Left ventricle myocardium inferior (tissue), 1 donor: ENCODE measurements at places on chromosomes 6 and 20. TPM values are rescaled to one million over a fixed set of nuclear protein-coding genes. Genes with fewer than 3 reads are reported as not detected.

DNA sequence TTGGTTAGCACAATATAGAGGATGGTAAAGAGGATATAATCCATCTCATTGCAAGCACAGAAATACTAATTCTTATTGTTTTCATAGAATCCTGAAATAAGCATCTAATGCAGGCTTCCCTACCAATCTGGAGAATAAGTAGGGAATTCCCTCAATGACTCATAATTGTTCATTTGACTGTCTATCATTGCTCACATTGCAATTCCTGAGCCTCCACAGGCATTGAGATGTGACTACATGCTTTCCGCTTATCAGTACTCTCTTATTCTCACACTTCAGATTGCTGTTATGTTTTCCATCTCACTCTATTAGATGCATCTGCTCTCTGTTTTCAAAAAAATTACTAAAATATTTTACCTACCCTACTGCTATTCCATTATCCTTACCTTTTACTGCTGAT lies 216.2 kb upstream of the PRSS16 start:
- H3K4me1 ChIP-seq: no peaks in the 10 kb centered on the region
- no peak overlapping the region for H3K27ac ChIP-seq
- DNase-seq: no peak
- H3K27me3 ChIP-seq: peaks cover 48% of the 10 kb centered on the region
- H3K4me3 ChIP-seq: no peak overlapping the region
- H3K36me3 ChIP-seq: no peaks in the 10 kb centered on the region

DNA sequence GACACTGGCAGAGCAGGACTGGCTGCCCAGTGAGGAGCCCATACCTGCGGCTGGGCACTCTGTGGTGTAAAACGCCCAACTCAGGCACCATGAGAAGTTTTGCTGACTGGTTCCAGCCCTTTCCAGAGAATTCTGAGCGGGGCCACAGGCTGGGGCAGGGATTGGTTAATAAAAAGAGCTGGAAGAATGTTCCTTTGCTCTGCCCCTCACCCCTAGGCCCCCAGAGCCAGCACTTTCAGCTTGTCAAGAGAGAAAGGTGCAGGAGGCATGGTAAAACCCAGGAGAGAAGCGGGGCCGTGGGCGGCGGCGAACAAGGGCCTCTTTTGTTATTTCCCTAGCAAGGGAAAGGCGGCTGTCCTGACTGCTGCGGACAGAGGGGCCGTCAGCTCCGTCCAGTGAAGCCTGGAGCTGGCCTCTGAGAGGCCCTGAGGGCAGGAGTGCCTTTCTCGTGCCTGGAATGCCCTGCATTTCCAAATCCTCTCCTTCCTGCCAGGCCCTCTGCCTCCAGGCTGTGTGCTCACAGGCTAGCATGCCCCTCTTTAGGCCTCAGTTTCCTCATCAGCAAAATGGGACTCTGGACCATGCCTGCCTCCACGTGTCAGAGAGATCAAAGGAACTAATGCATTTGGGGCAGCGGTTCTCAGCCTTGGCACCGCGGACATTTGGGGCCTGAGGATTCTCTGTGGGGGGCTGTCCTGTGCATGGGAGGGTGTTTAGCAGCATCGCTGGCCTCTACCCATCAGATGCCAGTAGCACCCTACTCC lies 12.9 kb downstream of the SLC13A3 start:
- DNase-seq: no peak
- H3K27me3 ChIP-seq: peaks cover 58% of the 10 kb centered on the region
- no peak overlapping the region for H3K27ac ChIP-seq
- H3K36me3 ChIP-seq: no peaks in the 10 kb centered on the region

DNA sequence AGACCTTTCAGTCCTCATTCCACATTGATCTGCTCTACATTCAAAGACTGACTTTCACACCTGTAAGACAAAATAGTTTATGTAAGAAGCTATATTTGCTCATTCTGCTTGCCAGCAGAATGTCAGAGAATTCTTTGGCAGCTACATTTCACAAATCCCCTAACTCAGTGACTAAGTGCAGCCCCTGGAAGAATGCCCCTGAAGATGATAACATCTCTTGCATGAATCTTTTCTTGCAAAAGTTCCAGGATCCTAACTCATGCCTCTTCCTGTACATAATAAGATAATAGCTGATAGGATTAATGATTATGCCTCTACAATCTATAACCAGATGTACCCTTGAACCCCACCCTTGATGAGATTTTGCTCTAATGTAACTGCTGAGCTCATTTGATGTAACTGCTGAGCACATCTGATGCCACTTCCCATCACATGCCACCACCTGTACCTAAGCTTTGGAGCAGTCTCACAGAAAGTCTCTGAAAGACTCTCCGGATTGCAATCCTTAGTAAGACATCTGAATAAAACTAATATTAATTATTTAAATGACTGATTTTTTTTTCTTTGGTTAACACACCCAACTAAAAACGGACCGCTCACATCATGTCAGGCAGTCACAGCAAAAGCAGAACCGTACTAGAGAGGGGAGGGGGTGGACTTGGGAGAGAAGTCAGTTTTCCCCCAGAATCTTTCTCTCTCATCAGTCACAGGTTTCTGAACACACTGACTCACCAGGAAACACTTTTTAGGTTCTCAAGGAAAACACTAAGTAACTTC lies 684 bp upstream of the DNAH8 start:
- DNase-seq: no peak
- peak overlapping the region; percentile 59 for H3K4me3 ChIP-seq
- no peak overlapping the region for H3K27ac ChIP-seq
- peaks cover 8% of the 10 kb centered on the region for H3K4me1 ChIP-seq
- H3K27me3 ChIP-seq: peaks cover 80% of the 10 kb centered on the region

DNA sequence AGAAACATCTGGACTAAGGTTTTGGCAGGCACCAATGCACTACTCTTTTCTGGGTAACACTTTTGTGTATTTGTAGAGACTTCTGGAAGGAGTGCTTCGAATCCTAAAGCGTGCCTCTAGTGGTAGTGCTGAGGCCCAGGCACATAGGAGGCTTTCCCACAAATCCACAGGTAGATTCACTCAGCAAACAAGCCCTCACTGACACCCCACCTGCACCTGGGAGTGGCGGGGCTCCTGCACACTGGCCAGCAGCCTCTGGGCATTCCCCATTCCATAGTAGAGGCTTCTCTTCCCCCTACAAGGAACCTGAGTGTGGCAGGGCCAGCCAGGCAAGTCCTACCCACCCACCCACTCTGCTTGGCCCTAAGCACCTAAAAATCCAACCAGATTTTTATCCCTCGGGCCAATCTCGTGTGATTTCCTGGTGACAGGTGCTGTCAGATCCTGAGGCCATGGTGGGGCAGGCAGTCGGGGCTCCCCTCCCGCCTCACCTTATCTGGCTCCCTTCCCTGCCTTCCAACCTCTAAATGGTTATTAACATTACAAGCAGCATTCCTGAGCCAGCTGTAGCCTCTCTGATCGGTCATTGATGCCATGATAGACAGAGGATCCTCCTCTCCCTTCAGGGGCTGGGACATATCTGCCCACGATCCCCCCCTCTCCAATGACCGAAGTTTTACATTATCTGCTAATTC lies 82.4 kb downstream of the SLC2A10 start:
- no peak overlapping the region for H3K27ac ChIP-seq
- peaks cover 82% of the 10 kb centered on the region for H3K27me3 ChIP-seq
- H3K4me3 ChIP-seq: no peak overlapping the region
- H3K4me1 ChIP-seq: no peaks in the 10 kb centered on the region
- DNase-seq: no peak
- H3K36me3 ChIP-seq: no peaks in the 10 kb centered on the region

SCRT2 gene
- not detected for total RNA-seq

DDO gene
- 37.6 TPM for total RNA-seq
